Colonic mucosa (tissue), 4 donors: ENCODE measurements at places on chromosomes 3 and 15. TPM values are rescaled to one million over a fixed set of nuclear protein-coding genes. Genes with fewer than 3 reads are reported as not detected.

- no peaks in the 10 kb centered on the region for H3K4me1 ChIP-seq
- H3K4me3 ChIP-seq: no peak overlapping the region
- H3K27me3 ChIP-seq: no peaks in the 10 kb centered on the region
- no peak for DNase-seq
- H3K36me3 ChIP-seq: no peaks in the 10 kb centered on the region
Measured at GRCh38 chr3:18837137-18837755, 311.1 kb upstream of the KCNH8 start.

GRCh38 chr3:44734646-44735168, 5.3 kb downstream of the ZNF501 start:
- DNase-seq: no peak
- H3K4me1 ChIP-seq: no peaks in the 10 kb centered on the region
- no peak overlapping the region for H3K27ac ChIP-seq
- H3K36me3 ChIP-seq: peaks cover 4% of the 10 kb centered on the region
- H3K4me3 ChIP-seq: no peak overlapping the region

- H3K4me1 ChIP-seq: no peaks in the 10 kb centered on the region
- no peaks in the 10 kb centered on the region for H3K36me3 ChIP-seq
- no peak overlapping the region for H3K27ac ChIP-seq
- no peaks in the 10 kb centered on the region for H3K27me3 ChIP-seq
- H3K4me3 ChIP-seq: no peak overlapping the region
Measured at GRCh38 chr3:98580401-98581386, 12.7 kb downstream of the CPOX start.

ZMYND10 gene
- 0.37 TPM for total RNA-seq

DNA sequence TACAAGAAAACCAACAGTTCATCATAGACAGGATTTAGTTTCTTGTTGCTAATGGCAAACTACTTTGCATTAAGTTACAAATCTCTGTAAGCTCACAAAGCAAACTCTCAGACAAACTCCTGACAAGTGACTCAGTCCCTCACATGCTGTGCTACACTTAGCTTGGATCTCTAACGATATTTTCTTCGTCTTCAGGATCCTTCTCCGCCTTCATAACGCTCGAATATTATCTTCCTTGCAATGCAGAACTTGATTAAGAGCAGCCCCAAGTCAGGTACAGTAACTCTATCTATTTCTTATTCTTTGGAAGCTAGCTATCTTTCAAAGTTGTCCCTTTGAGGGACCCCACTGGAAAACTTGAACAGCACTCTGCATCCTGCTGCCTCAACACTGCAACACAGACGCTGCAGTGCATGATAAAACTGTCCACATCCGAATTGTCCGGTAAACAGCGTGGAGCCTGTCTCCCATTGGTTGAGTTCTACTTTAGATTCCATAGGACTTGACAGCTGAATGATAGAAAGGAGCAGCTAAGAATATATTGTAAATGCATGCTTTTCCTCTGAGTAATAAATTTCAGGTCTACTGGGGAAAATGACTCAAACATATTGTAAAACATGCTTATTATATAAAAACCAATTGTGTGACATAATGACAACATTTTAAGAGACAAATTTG, 61.3 kb downstream of the UACA start:
- H3K4me3 ChIP-seq: no peak overlapping the region
- DNase-seq: no peak
- no peaks in the 10 kb centered on the region for H3K27me3 ChIP-seq

- H3K4me3 ChIP-seq: peak overlapping the region; percentile 80
- H3K36me3 ChIP-seq: no peaks in the 10 kb centered on the region
- no peak for DNase-seq
- peak overlapping the region; percentile 88 for H3K27ac ChIP-seq
Measured at GRCh38 chr15:55992769-55993110, 672 bp downstream of the NEDD4 start.

CD276 gene
- 49.9 TPM for total RNA-seq

GRCh38 chr3:136291302-136291701, 41.2 kb downstream of the PCCB start:
- H3K27ac ChIP-seq: no peak overlapping the region
- DNase-seq: no peak
- H3K36me3 ChIP-seq: no peaks in the 10 kb centered on the region
- no peaks in the 10 kb centered on the region for H3K27me3 ChIP-seq

LPCAT4 gene
- total RNA-seq: 175 TPM

GRCh38 chr15:67805008-67805665, 20.2 kb upstream of the SKOR1 start:
- no peaks in the 10 kb centered on the region for H3K27me3 ChIP-seq
- H3K4me3 ChIP-seq: no peak overlapping the region
- H3K27ac ChIP-seq: no peak overlapping the region
- no peaks in the 10 kb centered on the region for H3K36me3 ChIP-seq

DNA sequence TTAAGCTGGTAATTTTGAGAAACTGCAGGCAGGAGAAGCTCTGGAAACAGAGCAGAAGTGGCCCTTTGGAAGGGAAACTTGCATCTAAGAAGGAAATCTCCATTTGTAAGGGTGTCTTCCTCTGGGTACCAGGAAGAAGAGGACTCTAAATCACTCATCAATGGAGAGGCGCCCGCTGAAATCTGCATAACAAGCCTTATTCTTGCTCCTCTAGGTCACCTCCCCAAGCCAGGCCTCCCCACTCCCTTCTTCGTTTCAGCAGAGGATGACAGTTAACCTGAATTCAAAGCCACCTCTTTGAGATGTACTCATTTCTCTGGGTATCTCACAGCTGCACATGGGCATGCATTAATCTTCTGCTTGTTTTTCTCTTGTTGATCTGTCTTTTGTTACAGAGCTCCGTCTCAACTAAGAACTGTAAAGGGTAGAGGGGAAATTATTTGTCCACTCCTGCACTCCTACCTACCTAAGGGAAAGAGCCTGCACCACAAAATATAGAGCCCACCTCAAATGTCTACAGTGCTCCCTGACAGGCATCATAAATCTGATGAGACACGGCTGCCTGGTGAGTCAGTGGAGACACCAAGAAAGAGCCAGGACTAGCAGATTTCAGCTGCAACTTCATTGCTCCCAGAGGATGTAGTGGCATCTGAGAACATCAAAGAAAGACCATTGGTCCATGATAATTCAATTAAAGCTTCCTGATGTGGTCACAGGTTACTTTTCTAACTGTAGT, 51.5 kb downstream of the GABRB3 start:
- no peaks in the 10 kb centered on the region for H3K27me3 ChIP-seq
- H3K27ac ChIP-seq: no peak overlapping the region
- no peak for DNase-seq
- H3K4me3 ChIP-seq: no peak overlapping the region
- H3K4me1 ChIP-seq: no peaks in the 10 kb centered on the region

GRCh38 chr3:46114323-46114988, 87.2 kb upstream of the XCR1 start:
- no peaks in the 10 kb centered on the region for H3K36me3 ChIP-seq
- H3K4me1 ChIP-seq: peaks cover 7% of the 10 kb centered on the region
- no peak for DNase-seq
- H3K27ac ChIP-seq: peak overlapping the region; percentile 37

DNA sequence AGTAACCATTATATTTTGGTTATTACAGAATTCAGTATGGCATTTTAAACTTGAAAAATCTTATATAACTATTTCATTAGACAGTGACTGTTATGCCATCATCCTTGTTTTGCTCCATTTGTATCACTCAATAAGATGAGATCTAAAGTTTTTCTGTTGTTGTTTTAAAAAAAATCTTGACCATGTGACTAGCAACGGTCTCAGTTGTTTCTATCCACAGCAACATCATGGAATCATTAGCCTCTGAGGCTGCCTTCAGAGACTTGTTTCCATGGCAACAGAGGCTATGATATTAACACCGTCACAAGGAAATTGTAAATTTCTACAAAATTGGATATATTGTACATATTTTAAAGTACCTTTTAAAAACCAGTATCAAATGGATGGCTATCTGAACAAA, 129.8 kb downstream of the DLG1 start:
- DNase-seq: no peak
- H3K4me1 ChIP-seq: no peaks in the 10 kb centered on the region
- no peak overlapping the region for H3K27ac ChIP-seq

SH2D7 gene
- 0.58 TPM for total RNA-seq

ZCWPW2 gene
- total RNA-seq: 1.0 TPM

DNA sequence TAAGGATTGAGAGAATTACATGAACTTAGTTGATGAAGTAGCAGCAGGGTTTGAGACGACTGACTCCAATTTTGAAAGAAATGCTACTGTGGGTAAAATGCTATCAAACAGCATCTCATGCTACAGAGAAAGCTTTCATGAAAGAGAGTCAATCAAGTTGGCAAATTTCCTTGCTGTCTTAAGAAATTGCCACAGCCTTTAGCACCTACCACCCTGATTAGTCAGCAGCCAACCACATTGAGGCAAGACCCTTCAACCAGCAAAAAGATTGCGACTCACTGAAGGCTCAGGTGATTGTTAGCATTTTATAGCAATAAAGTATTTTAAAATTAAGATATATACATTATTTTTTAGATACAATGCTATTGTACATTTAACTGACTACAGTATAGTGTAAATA, 80.9 kb downstream of the RAP2B start:
- no peak overlapping the region for H3K27ac ChIP-seq
- no peaks in the 10 kb centered on the region for H3K36me3 ChIP-seq
- DNase-seq: no peak
- H3K27me3 ChIP-seq: no peaks in the 10 kb centered on the region
- no peaks in the 10 kb centered on the region for H3K4me1 ChIP-seq

DNA sequence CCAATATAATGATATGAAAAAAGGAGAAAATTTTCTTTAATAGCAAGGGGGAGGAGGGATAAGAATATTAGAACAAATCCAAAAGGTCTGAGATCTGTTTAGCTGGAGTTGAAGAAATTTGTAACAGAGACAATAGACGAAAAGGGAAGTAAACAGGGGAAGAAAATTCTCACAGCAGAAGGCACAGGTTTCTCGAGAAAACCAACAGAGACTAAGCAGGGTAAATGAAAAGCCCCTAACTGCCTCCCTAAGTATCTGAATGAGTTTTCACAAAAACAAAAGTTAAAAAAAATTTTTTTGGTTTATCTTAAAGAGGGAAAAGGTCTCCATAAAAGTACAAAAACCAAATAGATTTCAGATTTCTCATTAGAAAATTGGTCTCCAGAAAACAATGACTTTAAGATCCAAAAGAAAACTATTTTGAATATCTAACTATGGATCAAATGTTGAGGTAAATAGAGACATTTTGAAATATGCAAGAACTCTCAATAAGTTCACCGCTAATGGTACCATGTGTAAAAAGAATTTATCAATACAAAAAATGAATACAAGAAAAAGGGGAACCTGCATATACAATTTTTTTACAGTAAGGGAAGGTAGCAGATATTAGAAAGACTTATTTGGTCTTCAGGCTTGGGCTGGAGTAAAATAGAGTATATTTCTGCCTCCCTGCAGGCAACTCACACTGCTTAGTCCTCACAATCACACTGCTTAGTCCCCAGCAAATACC, 23.9 kb upstream of the NEK10 start:
- H3K4me3 ChIP-seq: no peak overlapping the region
- no peak for DNase-seq
- H3K4me1 ChIP-seq: no peaks in the 10 kb centered on the region
- no peaks in the 10 kb centered on the region for H3K36me3 ChIP-seq
- H3K27ac ChIP-seq: no peak overlapping the region
